Activated CD4-positive, alpha-beta memory T cell treated with anti-CD3 and anti-CD28 coated beads, Interleukin-2, amount 10 ng/mL, durations not matched to agents 7 days and 5 days (primary cell): ENCODE measurements at places on chromosomes 2 and 18. TPM values are rescaled to one million over a fixed set of nuclear protein-coding genes. Genes with fewer than 3 reads are reported as not detected.

- DNase-seq, result no peak
These were observed 190.2 kb upstream of the GATA6 start for GRCh38 chr18:21979171-21979560.

The C2orf78 gene
- total RNA-seq, result not detected

- DNase-seq, result no peak
These were observed 17.0 kb downstream of the COL4A4 start for GRCh38 chr2:227147023-227147422.

GRCh38 chr18:1438967-1439366, 534.3 kb downstream of the ADCYAP1 start:
- no peak for DNase-seq

DNA sequence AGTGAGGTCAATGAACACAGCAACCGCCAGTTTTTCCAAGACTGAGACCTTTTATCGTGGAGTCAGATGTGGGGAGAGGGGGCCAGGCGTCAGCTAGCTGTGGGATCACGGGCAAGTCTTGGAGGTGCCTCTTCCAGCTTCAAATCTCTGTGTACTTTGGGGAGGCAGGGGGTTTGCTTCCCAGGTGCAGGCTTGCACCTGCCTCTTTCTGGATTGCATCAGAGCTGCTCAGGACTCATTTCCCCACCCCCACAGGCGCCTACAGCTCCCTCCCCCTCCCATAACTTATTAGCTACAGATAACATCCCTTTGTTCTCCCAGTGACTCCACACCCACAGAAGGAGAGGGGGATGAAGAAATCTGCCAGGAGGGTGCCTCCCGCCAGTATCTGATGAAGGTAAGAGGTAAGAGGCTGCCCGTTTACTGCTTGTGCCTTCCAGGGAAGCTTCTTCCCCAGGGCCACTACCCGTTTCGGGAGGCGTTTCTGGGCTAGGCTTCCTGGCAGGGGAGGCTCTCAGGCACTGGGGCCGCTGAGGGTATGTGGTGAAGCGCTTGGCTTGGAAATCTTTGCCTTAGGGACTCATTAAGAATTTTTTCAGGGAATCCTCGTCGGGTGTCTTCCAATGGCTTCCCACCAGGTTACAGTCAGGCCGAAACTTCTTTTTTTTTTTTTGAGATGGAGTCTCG, 18.8 kb upstream of the MRPL33 start:
- DNase-seq, result no peak

The PAIP2B gene
- 1.7 TPM for total RNA-seq

- no peak for DNase-seq
These were observed 54.7 kb upstream of the NT5C1B start for GRCh38 chr2:18644115-18644462.

The PLCD4 gene
- 0.38 TPM for total RNA-seq

- no peak for DNase-seq
These were observed 81.4 kb downstream of the EPAS1 start for GRCh38 chr2:46378616-46379015.

DNA sequence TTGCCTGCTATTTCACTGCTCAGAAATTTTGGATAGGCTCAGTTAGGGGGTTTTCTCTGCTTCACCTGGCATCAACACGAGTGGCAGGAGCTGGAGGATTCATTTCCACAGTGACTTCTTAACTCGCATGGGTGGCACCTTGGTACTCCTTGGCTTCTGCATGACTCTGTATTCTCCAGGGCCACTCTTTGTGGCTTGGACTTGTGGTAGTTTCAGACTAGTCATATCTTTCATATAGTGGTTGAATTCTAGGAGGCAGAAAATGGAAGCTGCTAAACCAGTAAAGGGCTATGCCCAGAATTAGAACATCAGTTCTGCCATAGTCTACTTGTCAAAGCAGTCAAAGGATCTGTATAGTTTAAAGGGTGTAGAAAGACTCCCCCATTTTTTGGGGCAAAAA, 6.8 kb downstream of the MAIP1 start:
- no peak for DNase-seq

GRCh38 chr2:26575836-26576564, 65.2 kb downstream of the CIB4 start:
- no peak for DNase-seq

DNA sequence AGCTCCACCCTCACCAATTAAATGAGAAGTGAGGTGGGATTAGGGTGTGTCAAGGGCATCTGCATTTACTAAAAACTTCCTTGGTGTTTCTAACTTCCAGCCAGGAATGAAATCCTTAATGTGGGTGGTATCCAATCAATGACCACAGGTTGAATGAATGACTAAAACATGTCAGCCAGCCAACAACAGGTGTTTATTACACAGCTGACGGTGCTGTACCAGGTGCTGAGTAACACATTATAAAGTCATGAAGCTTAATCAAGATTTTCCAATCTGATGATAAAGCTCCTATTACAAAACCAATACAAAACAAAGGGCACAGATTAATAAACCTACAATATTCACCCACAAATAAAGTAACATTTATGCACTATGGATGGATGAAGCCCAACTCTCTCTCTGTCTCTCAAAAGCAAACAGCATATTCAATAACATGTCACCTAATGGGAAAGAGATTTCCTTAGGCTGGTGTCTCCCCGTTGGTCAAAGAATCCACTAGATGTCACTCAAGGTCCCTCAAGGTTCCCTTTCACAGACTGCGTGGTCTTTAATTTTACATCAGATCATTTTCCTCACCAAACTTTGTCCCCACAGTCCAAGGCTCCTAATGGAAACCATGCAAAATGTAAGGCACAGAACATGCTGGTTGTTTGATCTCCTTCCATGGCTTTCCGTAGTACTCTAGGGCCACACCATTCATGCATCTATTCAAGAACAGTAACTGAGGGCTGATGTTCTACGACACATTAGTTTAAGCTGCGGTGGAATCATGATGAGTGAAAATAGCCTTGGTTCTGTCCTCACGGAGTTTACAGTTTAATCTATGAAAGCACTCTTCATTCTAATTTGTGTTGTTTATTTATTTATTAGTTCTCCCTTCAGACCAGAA, 6.4 kb upstream of the PTPN4 start:
- DNase-seq, result peak; percentile 24

The EVX2 gene
- not detected for total RNA-seq

The CHAC2 gene
- total RNA-seq, result 10.3 TPM

GRCh38 chr2:172722481-172722880, 13.2 kb upstream of the RAPGEF4 start:
- DNase-seq, result no peak

DNA sequence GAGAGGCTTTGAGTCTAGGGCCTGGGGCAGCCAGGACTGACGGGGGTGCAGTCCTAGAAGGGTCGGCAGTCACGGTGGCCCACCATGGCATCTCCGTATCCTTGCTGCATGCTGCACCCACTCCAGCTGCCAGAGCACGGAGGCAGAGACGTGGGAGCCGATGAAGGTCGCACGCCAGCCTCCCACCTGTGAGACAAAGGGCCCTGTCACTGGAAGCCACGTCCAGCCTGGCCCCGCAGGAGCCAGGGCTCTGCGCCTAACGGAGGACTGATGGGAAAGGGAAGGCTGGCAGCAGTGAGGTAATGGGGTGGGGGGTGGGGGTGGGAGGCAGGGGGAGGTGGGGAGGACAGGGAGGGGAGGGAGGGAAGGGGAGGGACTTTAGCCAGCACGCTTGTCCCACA, 21.9 kb downstream of the ITM2C start:
- no peak for DNase-seq

GRCh38 chr2:235026649-235027557, 75.1 kb downstream of the SH3BP4 start:
- DNase-seq, result no peak
